ENCODE measurements at places on chromosomes 5 and 9. TPM values are rescaled to one million over a fixed set of nuclear protein-coding genes. Genes with fewer than 3 reads are reported as not detected.

ARID3C gene
- total RNA-seq = not detected

POLR3G gene
- total RNA-seq = 1.8 TPM

YIPF5 gene
- 21.1 TPM for total RNA-seq

HARS2 gene
- total RNA-seq = 35.1 TPM

DRD1 gene
- total RNA-seq = not detected

ABLIM3 gene
- total RNA-seq = 48.5 TPM

FCHSD1 gene
- 2.4 TPM for total RNA-seq

DNA sequence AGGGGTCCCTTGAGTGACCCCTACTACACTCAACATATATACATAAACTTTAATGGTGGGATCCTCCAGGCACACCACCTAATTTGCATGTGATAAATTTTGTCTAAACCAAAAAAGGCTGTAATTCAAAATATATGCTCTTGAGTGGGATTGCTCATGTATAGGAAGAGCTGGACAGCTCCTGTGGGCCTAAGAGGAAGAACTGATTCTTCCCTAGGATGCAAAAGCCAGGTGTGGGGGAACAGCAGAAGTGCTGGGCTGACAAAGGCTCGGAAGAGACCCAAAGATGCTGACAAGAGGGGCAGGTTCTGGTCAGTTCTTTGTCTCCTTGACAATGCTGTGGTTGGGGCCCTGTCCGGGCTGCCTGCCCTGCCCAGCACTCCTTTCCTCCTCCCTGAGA is 43.9 kb downstream of the PCDH1 start:
- DNase-seq = no peak
- H3K27me3 ChIP-seq = no peaks in the 10 kb centered on the region
- no peak overlapping the region for H3K27ac ChIP-seq
- H3K36me3 ChIP-seq = no peaks in the 10 kb centered on the region

- no peak for DNase-seq
- H3K27me3 ChIP-seq = no peaks in the 10 kb centered on the region
- no peak overlapping the region for H3K27ac ChIP-seq
- H3K36me3 ChIP-seq = no peaks in the 10 kb centered on the region
These were observed 42.3 kb downstream of the COL23A1 start for GRCh38 chr5:178547753-178548415.

DNA sequence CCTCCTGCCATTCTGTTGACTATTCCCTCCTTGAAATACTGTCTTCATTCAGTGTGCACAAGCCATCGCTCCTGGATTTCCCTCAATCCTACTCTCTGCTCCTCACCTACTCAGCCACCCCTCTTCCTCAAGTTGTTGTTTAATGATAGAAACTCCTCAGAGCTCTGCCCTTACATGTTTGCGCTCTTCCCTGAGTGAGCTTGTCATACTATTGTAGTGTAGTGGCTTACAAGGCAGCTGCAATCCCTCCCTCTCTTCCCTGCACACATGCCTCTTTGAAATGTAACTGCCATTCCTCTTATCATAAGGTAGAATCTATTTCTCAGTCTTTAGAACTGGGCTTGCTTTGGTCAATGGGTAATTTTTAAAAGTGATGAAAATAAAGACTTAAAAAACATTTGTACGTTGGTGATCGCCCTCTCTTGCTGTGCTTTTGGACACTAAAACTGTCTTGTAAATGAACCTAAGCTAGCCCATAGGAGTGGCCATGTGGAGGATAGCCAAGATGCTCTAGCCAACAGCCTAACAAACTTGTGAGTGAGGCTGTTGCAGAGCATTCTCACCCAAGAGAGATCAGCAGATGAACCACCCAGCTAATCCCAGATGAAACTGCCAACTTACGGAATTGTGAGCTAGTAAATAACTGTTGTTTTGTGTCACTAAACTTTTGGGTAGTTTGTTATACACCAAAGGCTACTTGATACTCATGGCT is 18.1 kb upstream of the SMAD5 start:
- no peaks in the 10 kb centered on the region for H3K4me1 ChIP-seq
- no peak overlapping the region for H3K4me3 ChIP-seq
- no peak overlapping the region for H3K27ac ChIP-seq

GRCh38 chr5:95446560-95447221 is 55.5 kb downstream of the FAM81B start:
- H3K4me1 ChIP-seq = no peaks in the 10 kb centered on the region
- H3K4me3 ChIP-seq = no peak overlapping the region
- no peak for DNase-seq
- H3K27me3 ChIP-seq = no peaks in the 10 kb centered on the region

DNA sequence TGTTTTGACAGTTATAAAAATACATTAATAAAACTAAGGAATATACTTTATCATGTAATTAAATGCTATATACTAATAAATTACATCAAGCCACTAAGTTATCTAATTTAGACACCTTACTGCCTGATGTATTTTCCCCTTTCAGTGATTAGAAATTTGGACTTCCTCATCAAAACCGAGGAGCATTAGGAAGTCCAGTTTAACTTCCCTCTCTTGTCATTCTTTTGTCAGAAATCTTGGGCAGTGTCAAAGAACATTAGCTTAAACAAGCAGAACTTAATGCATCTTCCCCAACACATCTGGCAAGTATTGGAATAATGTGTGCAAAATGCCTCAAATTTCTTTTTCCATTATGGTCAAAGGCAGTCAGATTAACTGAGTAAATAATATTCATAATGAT is 81.6 kb downstream of the PLPP1 start:
- DNase-seq = no peak
- H3K27me3 ChIP-seq = no peaks in the 10 kb centered on the region
- no peak overlapping the region for H3K4me3 ChIP-seq
- H3K4me1 ChIP-seq = peaks cover 34% of the 10 kb centered on the region

- H3K4me1 ChIP-seq = peaks cover 3% of the 10 kb centered on the region
- H3K36me3 ChIP-seq = no peaks in the 10 kb centered on the region
- no peak overlapping the region for H3K27ac ChIP-seq
These were observed 47.3 kb downstream of the GNA14 start for GRCh38 chr9:77600810-77601209.

GRCh38 chr9:130336027-130336610 is 70.6 kb downstream of the HMCN2 start:
- no peak overlapping the region for H3K4me3 ChIP-seq
- no peak overlapping the region for H3K27ac ChIP-seq
- no peaks in the 10 kb centered on the region for H3K4me1 ChIP-seq
- H3K27me3 ChIP-seq = peaks cover 18% of the 10 kb centered on the region
- DNase-seq = no peak

- no peak overlapping the region for H3K27ac ChIP-seq
- no peaks in the 10 kb centered on the region for H3K27me3 ChIP-seq
- H3K4me3 ChIP-seq = no peak overlapping the region
- no peaks in the 10 kb centered on the region for H3K36me3 ChIP-seq
These were observed 298.2 kb downstream of the EDIL3 start for GRCh38 chr5:84086511-84086910.

- DNase-seq = no peak
- no peak overlapping the region for H3K4me3 ChIP-seq
- H3K4me1 ChIP-seq = peaks cover 17% of the 10 kb centered on the region
- H3K27ac ChIP-seq = no peak overlapping the region
These were observed 9.5 kb downstream of the GRK6 start for GRCh38 chr5:177435847-177436536.

DNA sequence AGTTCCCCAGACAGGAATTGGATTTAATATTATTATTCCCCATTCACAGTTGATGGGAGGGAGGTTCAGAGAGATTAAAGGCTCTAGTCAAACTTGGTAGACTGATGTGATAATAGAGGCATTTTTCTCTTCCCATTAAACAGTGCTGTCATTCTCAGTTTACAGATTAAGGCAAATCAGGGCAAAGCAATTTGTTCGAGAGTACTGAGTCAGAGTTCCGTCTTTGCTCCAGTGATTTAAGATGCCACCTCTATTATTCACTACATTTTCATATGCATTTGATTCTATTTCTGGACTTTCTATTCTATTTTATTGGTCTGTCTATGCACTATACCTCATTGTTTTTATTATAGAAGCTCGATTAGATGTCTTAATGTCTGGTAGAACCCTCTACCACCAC is 201.0 kb upstream of the RAI14 start:
- no peaks in the 10 kb centered on the region for H3K4me1 ChIP-seq
- H3K27me3 ChIP-seq = no peaks in the 10 kb centered on the region
- no peak overlapping the region for H3K27ac ChIP-seq
- DNase-seq = no peak

- no peaks in the 10 kb centered on the region for H3K36me3 ChIP-seq
- H3K4me3 ChIP-seq = no peak overlapping the region
- no peak overlapping the region for H3K27ac ChIP-seq
- H3K4me1 ChIP-seq = no peaks in the 10 kb centered on the region
- DNase-seq = no peak
These were observed 15.9 kb upstream of the DMRT2 start for GRCh38 chr9:1034271-1034670.

- no peaks in the 10 kb centered on the region for H3K36me3 ChIP-seq
- H3K27ac ChIP-seq = no peak overlapping the region
- no peak overlapping the region for H3K4me3 ChIP-seq
These were observed 115.2 kb upstream of the LHFPL2 start for GRCh38 chr5:78763659-78764189.

DNA sequence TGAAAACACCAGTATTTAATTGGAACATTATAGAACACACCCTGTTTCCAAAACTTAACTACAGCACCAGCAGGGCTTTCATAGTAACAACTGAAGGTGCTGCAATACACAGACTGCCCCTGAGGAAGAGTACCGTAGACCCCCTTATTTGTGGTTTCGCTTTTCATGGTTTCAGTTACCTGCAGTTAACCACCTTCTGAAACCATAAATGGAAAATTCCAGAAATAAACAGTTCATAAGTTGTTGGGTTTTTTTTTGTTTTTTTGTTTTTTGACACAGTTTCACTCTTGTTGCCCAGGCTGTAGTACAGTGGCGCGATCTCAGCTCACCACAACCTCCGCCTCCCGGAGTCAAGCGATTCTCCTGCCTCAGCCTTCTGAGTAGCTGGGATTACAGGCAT is 9.5 kb upstream of the GLDC start:
- DNase-seq = no peak
- H3K27ac ChIP-seq = no peak overlapping the region
- H3K27me3 ChIP-seq = no peaks in the 10 kb centered on the region

- no peak overlapping the region for H3K27ac ChIP-seq
- H3K4me3 ChIP-seq = no peak overlapping the region
- H3K36me3 ChIP-seq = no peaks in the 10 kb centered on the region
- DNase-seq = no peak
These were observed 205.5 kb downstream of the ARRDC3 start for GRCh38 chr5:91177639-91178038.
